Renal cortical epithelial cell (primary cell): ENCODE measurements at places on chromosomes 7 and 10. TPM values are rescaled to one million over a fixed set of nuclear protein-coding genes. Genes with fewer than 3 reads are reported as not detected.
A peak's percentile ranks its signal among the peaks of the same experiment; 100 is the strongest.

The NCF1 gene
- total RNA-seq: 0.10 TPM in 1 of 2 replicates, not detected in the other

The KLF14 gene
- 0.05 TPM in 1 of 2 replicates, not detected in the other for total RNA-seq

The SFMBT2 gene
- total RNA-seq: 0.35 and 0.45 TPM in 2 replicates

- DNase-seq: no peak
These were observed 228.0 kb downstream of the EXOC4 start for GRCh38 chr7:133480868-133481267.

The TFPI2 gene
- 22.7 and 65.1 TPM in 2 replicates for total RNA-seq

DNA sequence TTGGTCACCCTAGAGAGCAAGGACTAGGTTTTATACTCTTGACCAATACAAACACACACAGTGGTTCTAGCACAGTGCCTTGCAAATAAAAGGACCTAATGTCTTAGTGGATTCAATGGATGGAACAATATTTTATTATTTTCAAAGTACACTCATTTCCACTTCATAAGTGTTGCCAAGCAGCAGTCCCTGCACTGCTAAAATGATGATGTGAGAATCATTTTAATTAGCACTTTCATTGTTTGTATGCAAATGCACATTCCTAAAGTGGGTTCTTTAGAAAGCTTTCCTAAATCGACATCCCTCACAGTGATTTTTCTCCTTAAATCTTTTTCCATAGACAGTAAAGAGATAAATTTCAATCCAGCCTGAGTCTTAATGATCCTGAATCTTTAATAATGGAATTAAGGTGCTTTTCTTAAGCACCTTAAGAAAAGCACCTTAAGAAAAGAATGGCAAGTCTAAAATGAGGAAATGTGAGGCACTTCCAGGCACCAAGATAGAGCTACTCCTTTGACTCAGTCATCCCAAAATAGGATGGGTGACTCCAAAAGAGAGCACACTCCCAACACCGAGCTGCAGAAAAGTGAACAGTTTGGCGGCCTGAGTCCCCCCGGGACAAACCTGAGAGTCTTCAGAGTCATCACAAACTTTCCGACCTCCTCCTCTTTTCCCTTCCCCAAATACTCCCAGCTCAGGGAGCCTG, 84.5 kb downstream of the SORBS1 start:
- DNase-seq: no peak

DNA sequence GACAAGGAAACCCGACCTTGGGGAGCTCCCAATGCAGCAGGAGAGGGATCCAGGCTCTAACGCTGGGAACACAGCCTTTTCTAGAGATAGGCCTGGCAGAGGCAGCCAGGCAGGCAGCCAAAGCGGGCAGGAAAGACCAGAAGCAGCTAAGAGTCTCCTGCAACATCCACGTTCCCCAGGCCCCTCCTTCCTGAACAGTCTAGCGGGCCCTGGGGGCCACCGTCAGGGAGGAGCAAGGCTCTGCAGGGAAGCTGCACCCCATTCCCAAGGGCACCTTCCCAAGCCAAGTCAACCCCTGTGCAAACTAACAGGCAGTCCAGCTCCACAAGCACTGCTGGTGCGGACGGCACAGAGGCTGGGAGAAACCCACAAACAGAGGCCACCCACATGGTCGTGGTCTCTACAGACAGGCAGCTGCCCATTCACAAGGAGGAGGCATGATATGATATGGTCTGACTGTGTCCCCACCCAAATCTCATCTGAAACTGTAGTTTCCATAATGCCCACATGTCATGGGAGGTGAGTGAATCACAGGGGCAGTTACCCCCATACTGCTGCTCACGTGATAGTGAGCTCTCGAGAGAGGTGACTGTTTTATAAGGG, 115.7 kb downstream of the MAD1L1 start:
- DNase-seq: no peak

GRCh38 chr10:62688971-62689700, 115.4 kb upstream of the ADO start:
- DNase-seq: no peak

The NKX1-2 gene
- not detected in 2 replicates for total RNA-seq

DNA sequence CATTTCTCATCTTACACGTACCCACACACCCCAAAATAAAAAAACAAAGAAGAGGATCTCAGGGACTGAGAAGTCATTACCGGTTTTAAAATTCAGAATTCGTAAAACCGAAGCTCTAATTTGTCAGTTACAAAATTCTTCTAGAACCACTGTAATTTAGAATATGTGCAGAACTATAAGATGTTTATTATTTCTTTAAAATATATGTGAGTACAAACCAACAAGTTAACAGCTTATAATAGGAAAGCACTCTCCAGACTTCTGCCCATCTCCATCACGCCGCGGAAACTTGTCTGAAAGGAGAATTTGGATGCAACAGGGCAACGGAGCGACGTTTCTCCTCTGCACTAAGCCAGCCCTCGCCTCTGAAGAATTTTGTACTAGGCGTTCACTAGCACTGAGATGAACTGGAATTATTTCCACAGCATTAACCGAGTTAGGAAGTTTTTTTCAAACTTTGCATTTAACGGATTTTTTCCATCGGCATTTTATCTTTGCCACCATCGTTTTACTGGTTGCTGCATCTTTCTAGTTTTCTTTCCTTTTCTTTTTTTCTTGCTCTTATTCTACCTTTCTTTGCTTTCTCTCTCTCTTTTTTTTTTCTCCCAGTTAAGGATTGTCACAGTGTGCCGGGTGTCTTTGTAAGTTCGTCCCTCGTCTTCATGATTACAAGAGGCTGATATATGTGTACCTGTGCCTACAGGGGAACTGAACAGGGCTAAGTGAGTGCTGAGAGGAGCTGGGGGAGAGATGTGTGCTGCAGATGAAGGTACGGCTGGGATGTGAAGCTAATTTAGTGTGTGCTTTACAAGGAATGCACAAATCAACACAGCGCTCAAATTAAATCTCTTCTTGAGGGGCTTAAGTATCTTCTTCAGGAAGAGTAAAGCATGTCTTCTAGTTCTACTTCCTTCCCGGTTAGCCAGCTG, 295.9 kb upstream of the NFE2L3 start:
- no peak for DNase-seq

DNA sequence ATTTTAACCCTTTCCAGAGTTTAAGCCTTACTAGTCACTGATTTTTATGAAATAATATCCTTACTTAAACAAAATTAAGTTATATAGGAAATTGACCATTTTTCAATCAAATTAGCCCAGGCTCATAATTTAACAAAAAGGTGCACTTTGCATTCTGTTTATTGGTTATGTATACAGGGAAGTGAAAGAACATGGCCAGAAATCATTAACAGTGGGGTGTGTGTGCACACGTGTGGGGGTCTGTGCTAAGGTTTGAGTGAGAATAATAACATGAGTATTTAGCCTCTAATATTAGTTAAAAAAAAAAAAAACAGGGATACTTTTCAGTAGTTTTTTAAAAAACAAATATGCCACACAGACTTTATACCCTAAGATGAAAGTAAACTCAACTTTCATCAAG, 510.5 kb upstream of the PFKP start:
- DNase-seq: no peak

The FKBP6 gene
- not detected in 2 replicates for total RNA-seq

- DNase-seq: no peak
These were observed 181.9 kb upstream of the MKLN1 start for GRCh38 chr7:131145770-131146169.

DNA sequence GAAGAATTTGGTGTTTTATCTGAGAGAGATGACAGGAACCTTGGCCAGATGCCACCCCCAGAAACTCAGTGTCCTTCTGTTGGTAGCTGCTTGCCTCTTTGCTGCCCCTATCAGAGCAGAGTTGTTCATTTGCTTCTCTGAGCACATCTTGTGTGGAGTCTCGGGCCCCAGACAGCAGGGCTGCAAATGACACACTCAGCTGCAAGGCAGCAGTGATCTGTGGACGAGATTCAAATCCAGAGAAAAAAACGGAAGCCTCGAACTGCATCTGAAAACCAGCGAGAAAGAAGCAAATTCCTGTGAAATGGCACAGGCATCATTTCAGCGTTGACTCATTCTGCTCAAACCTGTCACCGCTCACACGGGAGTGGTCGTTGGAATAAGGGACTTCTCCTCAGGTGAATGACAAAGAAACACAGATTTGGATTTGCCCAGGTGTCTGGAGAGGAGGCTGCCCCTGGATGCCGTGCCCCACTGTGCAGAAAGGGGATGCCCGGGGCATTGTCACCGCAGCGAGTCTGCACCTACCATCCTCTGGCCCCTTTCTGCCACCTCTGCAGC, 144.7 kb downstream of the PFKFB3 start:
- peak; percentile 55 for DNase-seq

The CUZD1 gene
- 0.69 and 1.2 TPM in 2 replicates for total RNA-seq

GRCh38 chr10:59625721-59626522, 83.7 kb downstream of the SLC16A9 start:
- peak; percentile 67 for DNase-seq

DNA sequence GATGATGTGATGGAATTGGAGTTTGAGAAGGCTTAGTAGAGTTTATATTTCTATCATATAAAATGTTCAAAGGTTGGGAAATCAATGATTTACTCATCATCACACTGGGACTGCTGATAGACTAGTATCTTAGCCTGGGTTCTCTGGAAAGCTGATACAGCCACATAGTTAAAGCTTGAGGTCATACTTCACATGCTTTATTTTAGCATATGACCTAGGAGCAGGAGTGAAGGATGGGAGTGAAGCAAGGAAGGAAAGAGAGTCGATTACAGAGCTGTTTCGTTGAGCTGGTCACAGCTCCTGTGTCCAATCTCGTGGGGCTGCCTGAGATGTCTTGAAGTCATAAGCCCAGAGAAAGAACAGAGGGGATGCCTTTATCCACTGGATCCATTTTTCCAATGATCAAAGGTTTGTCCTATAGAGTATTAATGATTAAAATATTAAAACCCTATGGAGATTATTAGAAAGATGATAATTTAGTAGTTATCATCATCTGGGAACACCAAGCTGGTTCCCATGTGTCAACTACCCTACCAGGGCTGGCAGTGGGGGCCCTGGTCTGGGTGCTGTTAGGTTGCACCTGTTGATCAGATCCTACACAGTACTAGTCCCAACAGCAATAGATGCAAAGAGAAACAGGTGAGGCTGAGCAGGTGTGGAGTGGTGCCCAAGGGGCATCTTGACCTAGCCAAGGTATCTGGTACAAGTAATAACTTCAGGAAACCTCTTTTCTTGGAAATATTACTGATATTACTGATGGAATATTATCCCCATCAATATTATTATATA, 77.8 kb downstream of the BAMBI start:
- DNase-seq: peak; percentile 71

The UFSP1 gene
- 2.1 and 5.2 TPM in 2 replicates for total RNA-seq

The CALML5 gene
- total RNA-seq: not detected in 2 replicates

- no peak for DNase-seq
These were observed 182.4 kb downstream of the SEM1 start for GRCh38 chr7:96527133-96527827.

The TPST1 gene
- 29.5 and 82.1 TPM in 2 replicates for total RNA-seq

DNA sequence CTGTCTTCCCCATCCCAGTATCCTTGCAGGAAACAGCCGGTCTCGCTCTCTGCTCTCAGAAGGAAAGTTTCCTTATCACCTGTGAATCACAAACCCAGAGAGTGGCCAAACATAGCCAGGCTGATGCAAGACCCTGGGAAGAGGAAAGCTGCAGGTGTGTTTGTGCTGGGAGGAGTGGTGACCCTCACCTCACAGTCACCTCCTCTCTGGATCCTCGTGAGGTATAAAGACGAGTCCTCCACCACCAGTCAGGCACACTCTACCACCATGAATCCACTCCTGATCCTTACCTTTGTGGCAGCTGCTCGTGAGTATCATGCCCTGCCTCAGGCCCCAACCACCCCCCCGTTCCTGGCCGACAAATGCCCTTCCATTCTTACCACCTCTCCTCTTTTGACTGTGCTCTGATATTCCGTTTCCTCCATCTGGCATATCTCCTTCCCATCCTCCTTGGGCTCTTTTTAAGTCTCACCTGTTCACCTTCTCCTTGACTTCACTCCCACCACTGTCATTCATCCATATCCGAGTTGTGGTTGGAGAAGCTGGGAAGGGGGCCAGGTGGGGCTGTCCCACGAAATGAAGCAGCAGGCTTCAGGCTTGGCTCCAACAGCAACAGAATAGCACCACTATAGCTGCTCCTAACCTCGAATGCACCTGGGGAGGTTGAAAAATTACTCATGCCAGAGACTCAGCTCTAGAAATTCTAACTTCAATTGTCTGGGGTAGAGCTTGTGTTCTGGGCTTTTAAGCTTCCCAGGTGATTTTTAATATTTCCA, at the start of gene PRSS1:
PRSS1 (plus strand) TSS at position 255 of the 776 bp plus-strand sequence; CDS start at position 268, 13 bp downstream.
- DNase-seq: no peak

- no peak for DNase-seq
These were observed 28.2 kb downstream of the PDGFA start for GRCh38 chr7:491292-491957.
